Stimulated activated CD4-positive, alpha-beta T cell treated with anti-CD3 and anti-CD28 coated beads, TNF-alpha, amount 100 ng/mL, for 24 hours (primary cell): ENCODE measurements at places on chromosomes 11 and 22.

GRCh38 chr22:40218723-40219294 is 41.1 kb downstream of the TNRC6B start:
- no peak for DNase-seq

- DNase-seq, result no peak
Measured at GRCh38 chr11:119720311-119720913, 8.6 kb downstream of the NECTIN1 start.

GRCh38 chr22:31139866-31140716 is at the start of gene PLA2G3:
TSS of gene PLA2G3 (minus strand) at chr22:31140508. CDS start at chr22:31140354, 154 bp downstream.
- DNase-seq, result no peak

GRCh38 chr22:34080433-34080832 is 160.2 kb upstream of the LARGE1 start:
- no peak for DNase-seq

- no peak for DNase-seq
Measured at GRCh38 chr11:81135570-81135969, 1598.1 kb downstream of the FAM181B start.

DNA sequence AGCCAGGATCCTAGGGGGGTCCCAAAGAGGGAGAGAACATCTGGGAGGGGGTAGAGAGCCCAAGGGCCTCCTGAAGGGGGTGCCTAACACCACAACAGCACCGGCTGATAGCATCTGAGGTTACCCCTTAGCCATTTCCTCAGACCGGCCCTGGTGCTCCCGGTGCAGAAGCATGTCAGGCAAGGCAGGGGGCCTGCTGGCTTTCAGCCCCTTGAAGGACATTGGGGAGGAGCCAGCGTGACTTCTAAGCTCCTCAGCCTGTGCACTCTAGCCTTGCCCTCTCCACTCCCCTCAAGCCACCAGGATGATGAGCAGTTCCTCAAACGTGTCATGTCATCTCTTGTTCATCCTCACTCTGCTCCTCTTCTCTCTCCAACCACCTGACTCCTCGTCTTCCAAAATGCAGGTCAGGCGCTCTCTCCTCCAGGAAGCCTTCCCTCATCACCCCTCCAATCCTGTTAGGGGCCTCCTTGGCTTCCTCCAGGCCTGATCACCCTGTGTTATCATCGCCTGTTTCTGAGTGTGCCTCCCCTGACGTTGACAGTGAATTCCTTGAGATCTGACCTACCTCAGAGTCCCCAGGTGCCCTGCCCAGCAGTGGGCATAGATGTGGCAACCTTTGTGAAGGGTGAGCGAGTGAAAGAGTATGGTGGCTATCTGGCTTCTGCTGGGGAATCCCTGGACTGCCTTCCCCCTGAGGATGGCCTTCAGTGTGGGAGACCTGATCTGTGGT is 6.1 kb downstream of the P2RY2 start:
- no peak for DNase-seq

DNA sequence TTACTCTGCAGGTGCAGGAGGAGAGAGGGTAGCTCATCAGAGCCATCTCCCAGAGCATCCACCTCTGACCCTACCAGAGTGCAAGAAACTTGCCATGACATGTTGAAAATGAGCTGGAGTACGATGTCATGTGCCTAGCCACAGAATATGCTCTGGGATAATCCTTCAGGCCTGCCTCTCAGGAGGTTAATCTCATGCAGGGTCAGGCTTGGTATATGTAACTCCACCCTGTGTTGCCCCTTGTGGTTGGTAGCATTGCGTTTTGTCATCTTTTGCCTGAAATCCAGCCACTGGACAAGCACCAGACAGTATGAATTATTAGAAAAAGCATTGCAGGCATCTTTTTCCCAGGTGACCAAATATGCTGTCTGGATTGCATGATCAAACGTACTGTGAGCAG is 36.2 kb downstream of the CNTF start:
- no peak for DNase-seq

DNA sequence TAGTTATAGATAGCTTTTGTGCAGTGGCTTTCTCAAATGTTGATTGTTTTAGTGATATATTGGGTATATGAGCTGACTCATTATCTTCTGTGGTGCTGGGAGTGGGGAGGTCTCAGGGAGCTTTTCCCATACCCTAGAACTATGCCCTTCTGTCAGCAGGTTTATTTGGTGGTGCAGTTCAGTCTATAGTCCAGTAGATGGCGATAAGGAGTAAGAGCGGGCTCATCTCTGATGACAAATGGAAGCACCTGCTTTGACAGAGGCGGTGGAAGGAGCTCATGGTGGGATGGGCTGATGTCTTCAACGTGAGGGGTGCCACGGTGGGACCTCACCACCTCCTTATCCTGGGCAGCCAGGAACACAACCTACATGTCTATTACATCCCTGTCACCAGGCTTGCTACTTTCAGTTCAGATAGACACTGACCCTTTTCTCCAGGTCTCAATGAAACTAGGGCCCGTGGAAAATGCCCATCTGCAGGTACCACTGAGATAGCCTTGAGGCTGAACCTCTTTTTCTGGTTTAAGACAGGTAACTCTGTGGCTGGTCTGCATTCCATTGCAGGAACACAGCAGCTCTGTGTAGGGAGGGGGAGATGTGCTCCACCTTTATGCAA is 13.0 kb upstream of the OR6A2 start:
- peak; percentile 23 for DNase-seq

- no peak for DNase-seq
Measured at GRCh38 chr11:79412761-79413160, 28.1 kb downstream of the TENM4 start.

DNA sequence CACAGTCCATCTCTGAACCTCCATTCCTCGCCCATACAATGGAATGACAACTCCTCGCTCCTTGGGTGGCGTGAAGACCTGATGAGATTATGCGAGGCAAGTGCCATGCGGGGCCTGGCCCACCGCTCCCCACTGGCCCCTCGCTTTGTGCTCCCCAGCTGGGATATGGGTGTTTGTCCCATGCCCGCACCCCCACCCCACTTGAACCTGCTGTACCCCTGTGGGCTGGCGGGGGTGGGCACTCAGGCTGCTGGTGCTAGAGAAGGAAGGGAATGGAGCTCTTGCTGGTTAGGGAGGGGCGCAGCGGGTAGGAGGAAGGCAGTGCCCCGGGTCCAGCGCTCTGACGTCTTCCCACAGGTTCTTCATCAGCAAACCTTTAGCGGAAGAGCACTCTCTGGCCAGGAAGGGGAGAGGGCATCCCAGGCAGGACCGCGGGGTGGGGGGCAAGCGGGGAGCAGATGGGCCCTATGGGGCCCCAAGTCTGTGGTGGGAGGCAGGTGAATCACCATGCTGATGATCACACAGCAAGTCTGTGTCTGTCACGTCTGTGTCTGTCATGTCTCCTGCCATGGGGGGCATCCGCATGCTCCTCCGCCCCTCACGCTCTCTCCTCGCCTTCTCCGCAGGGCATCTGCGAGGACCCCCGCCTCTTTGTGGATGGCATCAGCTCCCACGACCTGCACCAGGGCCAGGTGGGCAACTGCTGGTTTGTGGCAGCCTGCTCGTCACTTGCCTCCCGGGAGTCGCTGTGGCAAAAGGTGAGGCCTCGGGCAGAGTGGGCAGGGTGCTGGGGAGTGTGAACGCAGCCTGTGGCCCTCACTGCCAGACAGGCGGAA is 9.4 kb upstream of the OMP start:
- DNase-seq, result no peak

DNA sequence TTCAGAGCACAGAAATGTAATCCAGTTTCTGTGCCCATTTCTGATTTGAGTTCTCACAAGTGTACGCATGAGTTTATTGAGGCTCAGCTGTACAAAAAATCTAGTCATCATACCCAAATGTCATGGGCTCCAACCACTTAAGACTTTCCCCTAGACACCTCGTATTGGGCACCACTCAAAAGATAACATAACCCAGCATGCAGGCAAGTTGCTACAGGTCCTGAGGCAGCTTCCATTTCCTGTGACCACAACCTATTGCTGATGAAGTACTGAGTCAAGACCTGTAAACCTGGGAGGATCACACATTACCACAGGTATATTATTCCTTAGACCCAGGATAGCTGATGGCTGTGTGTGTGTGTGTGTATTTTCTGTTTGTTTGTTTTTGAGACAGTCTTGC is 95.2 kb downstream of the MRTFA start:
- DNase-seq, result no peak

- no peak for DNase-seq
Measured at GRCh38 chr11:11550534-11550933, 71.3 kb downstream of the GALNT18 start.

- no peak for DNase-seq
Measured at GRCh38 chr22:22888571-22889353, 1.1 kb downstream of the IGLL5 start.

GRCh38 chr11:36590513-36590912 is 3.8 kb upstream of the IFTAP start:
- no peak for DNase-seq

DNA sequence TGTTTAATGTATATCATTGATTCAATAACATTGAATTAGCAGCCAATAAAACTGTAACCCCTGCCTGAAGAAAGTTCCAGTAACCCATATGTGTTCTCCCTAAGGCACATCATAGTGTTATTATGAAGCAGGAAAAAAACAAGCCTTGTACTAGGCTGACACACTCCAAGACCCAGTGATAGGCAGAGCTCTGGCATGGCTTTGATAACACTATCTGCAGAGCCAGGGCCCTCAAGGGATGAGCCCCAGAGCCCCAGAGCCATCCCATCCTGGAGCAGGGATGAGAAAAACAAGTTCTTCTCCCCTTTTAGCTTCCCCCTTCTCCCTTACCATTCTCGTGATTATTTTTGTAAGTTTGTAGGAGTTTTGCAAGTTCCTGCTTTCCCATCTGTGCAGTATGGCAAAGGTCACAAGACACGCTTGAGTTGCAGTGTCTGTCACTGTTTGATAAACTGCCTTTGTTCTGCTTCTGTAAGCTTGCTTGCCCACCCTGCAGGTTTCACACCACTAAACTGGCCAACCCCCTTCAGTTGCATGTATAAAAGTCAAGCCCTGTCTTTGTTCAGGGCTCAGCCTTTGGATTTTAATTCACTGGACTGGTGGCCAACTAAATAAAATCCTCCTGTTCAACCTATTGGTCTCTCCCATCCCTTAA is 22.3 kb upstream of the GUCY1A2 start:
- no peak for DNase-seq

- DNase-seq, result no peak
Measured at GRCh38 chr11:113549611-113550578, 74.7 kb upstream of the DRD2 start.

DNA sequence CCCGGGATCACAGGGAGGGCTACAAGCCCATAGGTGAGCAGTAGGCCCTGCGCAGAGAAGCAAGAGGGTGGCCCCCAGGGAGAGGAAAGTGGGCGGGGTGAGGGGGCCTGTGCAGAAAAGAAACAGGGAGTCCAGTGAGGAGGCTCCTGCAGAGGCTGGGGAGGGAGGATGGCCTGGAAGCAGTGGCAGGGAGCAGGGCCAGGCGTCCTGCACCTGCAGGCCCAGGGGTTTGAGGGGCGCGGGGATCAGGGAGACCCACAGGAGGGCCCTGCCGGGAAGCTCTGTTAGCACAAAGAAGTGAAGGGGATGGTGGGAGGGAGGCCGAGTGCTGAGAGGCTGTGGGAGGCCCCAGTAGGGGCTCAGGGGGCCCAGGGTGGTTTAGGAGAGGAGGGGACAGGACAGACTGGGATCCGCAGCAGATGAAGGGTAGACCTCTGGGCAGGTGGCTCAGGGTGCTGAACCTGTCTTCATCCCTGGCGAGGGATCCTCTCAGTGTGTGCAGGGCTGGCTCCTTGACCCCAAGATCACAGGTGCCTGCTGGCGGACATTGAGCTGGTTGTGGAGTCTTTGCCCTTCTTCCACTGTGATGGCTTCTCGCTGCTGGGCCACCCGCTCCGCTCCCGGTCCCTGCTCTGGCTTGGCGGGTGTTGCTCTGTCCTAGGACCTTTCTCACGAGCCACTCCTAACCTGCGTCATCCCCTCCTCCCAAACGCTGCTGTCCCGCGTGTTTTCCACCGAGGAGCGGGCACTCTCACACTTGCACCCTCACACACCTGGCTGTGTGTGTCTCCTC is 31.8 kb upstream of the CELSR1 start:
- no peak for DNase-seq

GRCh38 chr11:73652046-73652730 is 5.8 kb downstream of the PLEKHB1 start:
- DNase-seq, result no peak

DNA sequence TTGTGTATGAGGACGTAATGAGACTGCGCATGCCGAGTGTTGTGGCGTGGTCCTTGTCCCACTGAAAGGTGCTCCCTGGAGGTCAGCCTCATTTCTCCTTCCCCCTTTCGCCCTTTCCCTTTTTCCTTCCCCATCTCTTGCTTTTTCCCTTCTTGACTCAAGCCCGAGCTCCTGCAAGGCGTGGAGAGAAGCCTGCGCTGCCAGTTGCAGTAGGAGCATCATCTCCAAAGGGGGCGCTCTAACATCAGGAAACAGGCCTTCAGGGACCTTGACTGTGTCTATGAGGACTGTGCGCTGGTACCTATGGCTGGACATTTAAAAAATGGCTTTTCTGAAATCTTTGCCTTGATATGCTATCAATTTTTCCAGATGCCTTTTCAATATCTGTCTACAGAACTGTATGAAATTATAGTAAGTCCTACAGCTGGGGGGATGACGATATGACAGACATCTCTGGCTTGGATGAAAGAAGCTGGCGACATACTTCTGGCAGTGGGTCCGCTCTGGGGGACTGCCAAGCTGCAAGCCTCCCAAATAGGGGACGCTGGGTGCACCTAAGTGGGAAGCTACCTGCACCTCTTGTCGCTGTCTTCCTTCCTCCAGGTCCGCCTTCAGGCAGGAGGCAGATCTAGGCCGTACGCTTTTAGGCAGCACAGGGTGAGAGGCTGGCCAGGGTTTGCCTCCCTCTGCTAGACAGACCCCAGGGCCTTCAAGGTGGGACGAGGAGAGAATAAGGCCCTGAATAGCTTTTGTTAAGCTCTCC is 96.5 kb downstream of the NXPE2 start:
- no peak for DNase-seq

DNA sequence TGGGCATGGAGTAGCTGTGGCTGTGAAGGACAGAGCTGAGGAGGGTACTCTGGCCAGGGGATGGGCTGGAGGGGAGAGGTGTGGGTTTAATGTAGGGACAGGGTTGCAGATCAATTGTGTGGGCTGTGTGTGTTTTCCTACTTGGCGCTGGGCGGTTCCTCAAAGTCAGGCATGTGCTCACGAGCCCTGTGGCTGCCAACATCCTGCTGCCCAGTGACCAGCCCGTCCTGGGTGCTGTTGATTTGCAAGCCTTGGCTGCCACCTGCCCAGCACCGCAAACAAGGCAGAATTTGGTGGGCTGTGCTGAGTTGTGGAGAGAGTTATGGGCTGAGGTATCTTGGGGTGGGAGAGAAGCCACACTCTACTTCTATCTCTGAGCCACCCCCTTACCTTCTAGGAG is 69.2 kb downstream of the SCN3B start:
- DNase-seq, result no peak

DNA sequence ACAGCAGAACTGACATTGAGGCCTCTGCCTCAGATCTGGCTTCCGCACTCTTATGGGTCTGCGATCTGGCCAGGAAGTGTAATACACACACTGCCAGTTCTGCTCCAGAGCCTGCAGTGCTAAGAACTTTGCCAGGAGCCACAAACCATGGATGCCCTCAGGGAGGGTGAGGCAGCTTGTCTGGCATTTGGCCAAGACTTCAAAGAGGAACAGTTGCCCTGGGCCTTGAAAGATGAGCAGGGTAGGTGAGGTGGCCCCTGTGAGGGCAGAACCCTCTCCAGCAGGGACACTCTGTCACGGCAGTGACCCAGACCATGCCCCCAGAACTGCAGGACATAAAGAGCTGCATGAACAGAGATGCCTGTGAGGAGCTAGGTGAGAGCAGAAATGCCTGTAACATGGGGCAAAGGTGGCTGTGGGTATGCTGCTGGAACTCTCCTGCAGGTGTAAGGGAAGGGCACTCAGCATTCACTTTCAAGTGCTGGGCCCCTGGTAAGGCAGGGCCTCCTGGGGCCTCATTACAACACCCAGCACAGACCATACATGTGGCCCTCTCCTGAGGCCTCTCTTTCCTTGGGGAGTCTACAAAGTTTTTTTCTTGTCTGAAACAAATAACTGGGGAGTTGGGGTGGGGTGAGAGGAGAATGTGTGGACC is 47.3 kb downstream of the NEU3 start:
- DNase-seq, result no peak
